H1 (cell line): ENCODE measurements at places on chromosomes 5 and 9. TPM values are rescaled to one million over a fixed set of nuclear protein-coding genes. Genes with fewer than 3 reads are reported as not detected.
A peak's percentile ranks its signal among the peaks of the same experiment; 100 is the strongest.

DNA sequence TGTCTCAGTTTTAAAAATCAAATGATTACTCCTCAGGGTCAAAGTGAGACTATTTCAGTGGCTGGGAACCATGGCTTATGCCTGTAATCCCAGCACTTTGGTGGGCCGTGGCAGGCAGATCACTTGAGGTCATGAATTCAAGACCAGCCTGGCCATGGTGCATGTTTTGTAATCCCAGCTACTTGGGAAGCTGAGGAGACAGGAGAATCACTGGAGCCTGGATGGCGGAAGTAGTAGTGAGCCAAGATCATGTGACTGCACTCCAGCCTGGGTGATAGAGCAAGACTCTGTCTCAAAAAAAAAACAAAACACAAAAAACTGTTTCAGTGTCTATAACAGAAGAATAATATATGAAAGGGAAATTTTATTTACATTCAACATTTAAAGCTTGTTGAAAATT is 182.9 kb downstream of the ARHGEF28 start:
- no peak for DNase-seq

DNA sequence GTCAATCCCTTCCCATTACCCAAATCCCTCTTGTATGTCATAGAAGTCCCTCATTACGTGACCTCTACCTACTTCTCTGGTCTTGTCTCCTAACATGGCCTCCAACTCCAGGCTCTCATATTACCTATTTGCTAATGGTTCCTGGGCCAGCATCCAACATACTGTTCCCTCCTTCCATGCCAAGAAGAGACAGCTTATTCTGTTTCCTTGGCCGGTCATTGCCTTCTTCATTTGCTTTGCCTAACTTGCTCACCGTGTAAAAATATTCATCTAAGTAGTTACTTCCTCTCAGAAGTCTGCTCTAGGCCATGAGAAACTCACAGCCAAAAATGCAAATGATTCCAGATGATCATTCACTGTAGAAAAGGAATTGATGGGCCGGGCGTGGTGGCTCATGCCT is 8.9 kb upstream of the IL6ST start:
- DNase-seq, result no peak

GRCh38 chr9:133710661-133711427 is 27.3 kb downstream of the SARDH start:
- no peak for DNase-seq

DNA sequence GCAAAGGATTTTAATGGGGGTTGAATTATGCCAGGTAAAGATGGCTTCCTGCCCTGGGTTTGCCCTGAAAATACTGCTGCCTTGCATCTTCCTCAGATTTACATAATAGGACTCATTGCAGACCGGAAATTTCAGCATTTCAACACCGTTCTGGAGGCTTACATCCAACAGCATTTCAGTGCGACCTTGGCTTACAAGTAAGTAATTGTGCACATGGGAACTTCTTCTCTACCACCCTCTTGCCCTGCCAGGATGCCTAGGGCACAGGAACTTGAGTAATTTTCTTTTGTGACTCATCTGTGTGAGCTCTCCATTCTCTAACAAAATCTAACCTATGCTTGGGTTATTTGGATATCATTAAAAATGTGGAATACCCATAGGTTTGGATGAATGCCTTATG is 80.2 kb downstream of the DOCK2 start:
- no peak for DNase-seq

DNA sequence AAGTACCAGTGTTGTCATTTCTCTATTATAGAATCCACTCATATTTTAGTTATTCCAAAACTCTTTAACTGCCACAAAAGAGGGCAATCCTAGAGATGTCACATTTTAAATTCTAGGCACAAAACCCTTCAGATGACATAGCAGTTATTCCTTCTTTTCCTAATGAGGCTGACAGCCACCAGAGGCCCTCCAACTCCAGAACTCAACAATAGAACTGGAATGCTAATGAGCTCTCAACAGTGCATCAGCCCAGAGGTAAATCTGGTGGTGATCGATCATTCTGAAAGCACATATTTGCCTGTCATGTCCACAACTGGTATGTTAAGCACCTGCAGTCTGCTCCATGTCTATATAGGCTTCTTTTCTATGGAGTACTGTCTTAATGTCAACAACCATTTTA is 40.2 kb upstream of the RAB3C start:
- DNase-seq, result no peak

Gene PRLR
- 2.5 and 2.7 TPM in 2 replicates for total RNA-seq

Gene GFPT2
- 141 and 143 TPM in 2 replicates for total RNA-seq

Gene PCDHB16
- total RNA-seq, result 5.2 and 5.9 TPM in 2 replicates

DNA sequence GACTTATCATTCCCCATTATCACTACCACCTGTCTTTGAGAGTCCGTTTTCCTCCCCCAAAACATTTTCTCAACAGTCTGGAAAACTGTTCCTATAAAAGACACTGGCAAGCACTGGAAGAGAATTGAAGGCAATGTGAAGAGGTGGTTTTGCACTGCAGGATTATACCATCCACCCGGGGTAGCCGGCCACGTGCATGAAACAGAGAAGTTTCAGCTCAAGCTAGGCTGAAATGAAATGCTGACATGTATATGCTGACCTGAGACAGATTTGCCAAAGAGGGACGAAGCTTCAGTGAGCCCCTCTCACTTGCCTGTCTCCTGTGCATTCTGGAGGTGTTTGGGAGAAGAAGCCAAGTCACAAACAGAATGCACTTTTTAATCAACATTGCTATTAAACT is 567.0 kb downstream of the EBF1 start:
- no peak for DNase-seq

DNA sequence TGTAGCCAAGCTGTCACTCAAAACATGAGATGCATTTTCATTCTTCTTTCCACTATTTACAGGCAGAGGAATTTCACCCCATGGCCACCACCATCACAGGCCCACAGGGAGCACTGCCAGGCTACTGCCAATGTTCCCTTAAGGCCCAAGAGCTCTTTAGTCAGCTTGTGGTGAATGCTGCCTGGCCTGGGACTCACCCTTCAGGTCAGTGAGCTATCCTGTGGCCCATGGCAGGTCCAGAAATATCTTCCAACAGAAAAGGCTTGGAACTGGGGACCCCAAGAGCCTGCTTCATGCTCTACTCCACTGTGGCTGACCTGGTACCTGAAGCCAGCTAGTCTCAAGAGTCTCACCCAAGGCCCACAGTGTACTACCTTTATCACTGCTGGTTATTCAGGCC is 1518.7 kb upstream of the CDH9 start:
- DNase-seq, result no peak

DNA sequence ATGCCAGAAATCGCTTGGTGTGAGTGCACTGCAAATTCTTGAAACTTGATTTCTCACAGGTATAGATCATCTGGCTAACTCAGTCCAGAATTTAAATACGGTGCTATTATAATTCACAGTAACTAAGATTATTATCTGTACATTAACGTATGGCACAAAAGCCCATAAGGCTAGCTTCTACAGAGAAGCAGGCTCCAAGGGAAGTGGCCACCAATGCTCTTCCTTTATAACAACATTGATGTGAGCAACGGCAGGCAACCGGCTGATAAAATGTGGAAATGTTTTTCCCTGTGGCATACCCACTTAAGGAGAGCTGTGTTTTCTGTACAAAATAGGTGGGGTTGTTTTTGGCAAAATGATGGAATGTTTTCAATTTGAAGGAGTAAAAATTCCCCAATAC is 35.7 kb downstream of the SEMA4D start:
- DNase-seq, result no peak

DNA sequence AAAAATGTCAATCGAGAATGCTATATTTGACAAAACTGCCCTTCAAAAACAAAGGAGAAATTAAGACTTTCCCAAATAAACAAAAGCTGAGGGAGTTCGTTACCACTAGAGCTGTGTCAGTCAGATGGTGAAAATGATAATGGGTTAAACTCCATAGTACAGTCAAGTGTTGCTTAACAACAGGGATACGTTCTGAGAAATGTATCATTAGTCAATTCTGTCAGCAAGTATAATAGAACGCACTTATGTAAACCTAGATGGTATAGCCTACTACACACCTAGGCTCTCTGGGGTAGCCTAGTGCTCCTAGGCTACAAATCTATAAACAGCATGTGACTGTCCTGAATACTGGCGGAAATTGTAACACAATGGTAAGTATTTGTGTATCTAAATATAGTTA is 138.7 kb downstream of the DRD1 start:
- no peak for DNase-seq

GRCh38 chr5:54743997-54744788 is 226.6 kb downstream of the SNX18 start:
- no peak for DNase-seq

DNA sequence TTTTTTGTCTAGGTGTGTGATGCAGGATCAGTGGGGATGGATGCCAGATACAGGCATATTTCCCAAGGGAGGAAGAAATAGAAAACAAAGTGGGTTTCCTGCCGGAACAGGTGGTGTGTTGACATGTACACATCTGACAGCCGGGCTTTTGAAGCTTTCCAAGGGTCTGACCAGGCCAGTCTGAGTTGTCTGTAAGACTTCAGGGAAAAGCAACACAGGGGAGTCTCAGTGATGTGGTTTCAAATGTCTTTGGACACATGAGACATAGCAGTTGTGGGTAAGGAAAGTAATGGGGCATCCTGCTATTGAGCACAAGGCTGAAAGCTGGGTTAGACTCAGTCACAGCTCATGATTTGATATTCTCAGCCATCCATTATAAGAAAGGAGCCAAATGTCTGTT is 274.9 kb downstream of the PIK3R1 start:
- no peak for DNase-seq

Gene SLC6A7
- total RNA-seq, result 0.07 TPM in 1 of 2 replicates, not detected in the other

DNA sequence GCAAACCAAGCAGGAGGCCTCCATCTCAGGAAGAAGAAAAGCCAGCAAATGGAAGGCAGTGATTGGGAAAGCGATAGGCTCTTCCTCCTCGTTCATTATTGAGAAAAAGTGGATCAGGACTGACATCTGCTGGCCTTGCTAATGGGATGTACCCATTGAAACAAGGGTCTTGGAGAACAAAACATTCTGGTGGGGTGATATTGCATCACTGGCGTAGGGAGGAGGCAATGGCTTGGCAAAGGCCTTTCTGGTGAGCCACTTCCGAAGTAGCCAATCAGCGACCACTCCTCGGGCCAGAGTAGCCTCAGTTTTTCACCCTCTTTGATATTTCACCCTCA is 86.7 kb upstream of the NFIB start:
- peak; percentile 62 for DNase-seq

Gene SYK
- 4.4 and 5.6 TPM in 2 replicates for total RNA-seq

DNA sequence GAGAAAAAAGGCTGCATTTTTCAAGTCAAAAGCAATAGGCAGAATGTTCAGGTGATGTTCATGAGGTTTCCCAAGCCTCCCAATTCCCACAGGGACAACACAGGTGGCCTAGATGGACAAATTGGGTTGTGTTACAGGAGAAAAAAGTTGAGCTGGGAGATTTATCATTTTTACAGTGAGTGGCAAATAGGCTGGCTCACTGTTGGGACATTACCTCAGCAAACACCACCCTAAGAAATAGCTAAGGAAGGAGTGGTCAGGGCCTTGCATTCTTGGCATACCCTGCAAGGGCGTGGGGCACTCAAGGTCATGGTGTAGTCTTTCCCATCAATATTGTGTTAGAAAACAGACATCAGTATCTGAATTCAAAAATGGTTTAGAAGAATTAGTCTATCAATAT is 23.3 kb upstream of the CPLANE1 start:
- DNase-seq, result no peak

- no peak for DNase-seq
Observed at GRCh38 chr9:129586685-129587084, 34.2 kb downstream of the C9orf50 start.

Gene INSL4
- total RNA-seq, result not detected in 2 replicates

DNA sequence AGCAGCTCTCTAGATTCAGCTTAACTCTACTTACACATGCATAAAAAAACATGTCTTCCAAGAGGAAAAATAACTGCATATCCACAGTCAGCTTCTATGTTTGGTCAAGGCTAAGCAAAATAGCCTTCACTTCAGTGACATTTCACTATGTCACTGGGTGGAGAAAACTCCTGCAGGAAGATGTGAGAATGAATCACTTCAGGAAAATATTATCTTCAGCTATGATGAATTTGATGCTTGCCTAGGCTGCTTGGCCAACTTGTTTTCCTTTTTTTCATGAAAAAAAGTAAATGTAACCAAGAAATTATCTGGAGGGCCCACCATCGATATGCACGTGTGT is 143.0 kb upstream of the ZNF608 start:
- no peak for DNase-seq

- DNase-seq, result no peak
Observed at GRCh38 chr9:111621895-111622480, 9.1 kb upstream of the DNAJC25 start.

Gene APC
- total RNA-seq, result 41.9 and 44.0 TPM in 2 replicates

- no peak for DNase-seq
Observed at GRCh38 chr5:133990396-133990795, 14.4 kb downstream of the VDAC1 start.

GRCh38 chr5:107129051-107129450 is 541.7 kb downstream of the EFNA5 start:
- DNase-seq, result no peak

GRCh38 chr9:5442400-5443011 is 4.8 kb upstream of the PLGRKT start:
- DNase-seq, result no peak

DNA sequence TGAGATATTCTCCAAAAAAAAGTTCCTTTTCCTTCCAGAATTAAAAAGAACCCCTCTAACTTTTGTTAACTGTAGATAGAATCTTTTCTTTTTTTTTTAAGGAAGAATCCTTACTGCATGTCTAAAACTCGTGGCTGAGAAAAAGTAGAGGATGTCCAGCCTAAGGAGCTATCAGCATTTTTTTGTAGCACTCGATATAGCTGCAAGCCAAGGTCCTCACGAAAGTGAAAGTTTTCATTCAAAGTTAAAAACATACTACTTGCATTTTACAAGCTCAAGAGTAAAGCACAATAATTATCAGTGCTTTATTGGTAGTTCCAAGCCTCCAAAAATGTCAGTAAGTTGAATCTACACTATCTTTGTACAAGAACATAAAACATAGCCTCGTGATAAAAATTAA is 28.7 kb upstream of the ZSWIM6 start:
- DNase-seq, result no peak

Gene TUT7
- total RNA-seq, result 19.3 and 21.5 TPM in 2 replicates

DNA sequence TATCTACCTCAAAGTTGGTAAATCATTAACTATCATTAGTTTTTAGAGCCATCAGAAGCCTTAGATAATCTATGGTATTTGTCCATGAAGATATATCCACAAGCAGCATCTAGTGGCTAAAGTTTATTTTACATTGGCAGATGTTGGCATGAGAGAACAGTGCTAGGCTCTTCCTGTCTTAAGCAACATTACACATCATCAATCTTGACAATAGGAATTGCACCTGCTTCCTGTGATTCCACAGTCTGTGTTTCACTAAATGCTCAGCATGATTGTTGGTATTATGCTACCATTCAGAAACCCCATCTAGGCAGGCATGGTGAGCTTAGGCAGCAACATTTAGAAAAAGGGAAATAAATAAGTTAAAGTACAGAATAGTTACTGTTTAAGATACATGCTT is 246.6 kb downstream of the SLCO4C1 start:
- DNase-seq, result no peak

Gene PGM5
- not detected in 2 replicates for total RNA-seq

Gene NR5A1
- total RNA-seq, result 0.42 and 0.58 TPM in 2 replicates

- peak; percentile 69 for DNase-seq
Observed at GRCh38 chr9:120109242-120109641, 470.7 kb downstream of the CDK5RAP2 start.
